NCI-H1105 treated with DMSO at 0.1 percent for 48 hours (cell line): ENCODE measurements at places on chromosomes 3 and 15.

- no peak for DNase-seq
These were observed 148.9 kb upstream of the IQSEC1 start for GRCh38 chr3:13222131-13222530.

DNA sequence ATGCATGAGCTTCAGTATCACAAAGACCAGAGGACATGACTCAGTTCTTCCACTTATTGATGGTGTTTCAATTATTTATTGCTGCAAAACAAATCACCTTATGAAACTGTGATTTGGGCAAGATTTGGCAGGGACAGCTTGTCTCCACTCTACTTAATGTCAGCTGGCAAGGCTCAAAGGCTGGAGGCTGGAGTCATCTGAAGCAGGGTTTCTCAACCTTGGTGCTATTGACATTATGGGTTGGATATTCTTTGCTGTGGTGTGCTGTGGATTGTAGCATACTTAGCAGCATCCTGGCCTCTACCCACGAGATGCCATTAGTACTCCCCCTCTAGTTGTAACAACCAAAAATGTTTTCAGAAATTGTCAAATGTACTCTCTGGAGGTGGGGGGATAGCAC is 138.8 kb upstream of the PEX5L start:
- DNase-seq: no peak

- DNase-seq: peak; percentile 27
These were observed 81.8 kb downstream of the WWTR1 start for GRCh38 chr3:149575961-149576564.

DNA sequence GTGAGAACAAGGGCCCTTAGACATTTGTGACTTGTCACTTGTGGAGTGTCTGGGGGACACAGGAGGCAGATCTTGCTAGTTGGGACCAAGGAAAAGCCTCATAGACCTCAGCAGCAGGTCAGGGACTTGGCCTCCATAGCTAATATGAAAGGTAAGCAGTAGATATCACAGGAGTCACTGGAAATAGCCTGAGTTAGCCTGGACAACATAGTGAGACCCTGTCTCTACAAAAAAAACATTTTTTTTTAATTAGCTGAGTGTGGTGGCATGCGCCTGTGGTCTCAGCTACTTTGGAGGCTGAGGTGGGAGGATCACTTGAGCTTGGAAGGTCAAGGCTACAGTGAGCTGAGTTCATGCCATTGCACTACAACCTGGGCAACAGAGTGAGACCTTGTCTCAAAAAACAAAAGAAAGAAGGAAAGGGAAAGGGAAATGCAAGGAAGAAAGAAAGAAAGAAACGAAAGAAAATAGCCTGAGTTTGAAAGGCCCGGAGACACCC is 37.1 kb upstream of the CLK3 start:
- DNase-seq: no peak

- no peak for DNase-seq
These were observed 61.3 kb downstream of the ERC2 start for GRCh38 chr3:56406826-56407515.

- DNase-seq: no peak
These were observed 271.9 kb downstream of the FOXP1 start for GRCh38 chr3:71311661-71312046.

GRCh38 chr3:171460725-171461524 is 720 bp upstream of the TNIK start:
- DNase-seq: peak; percentile 81

- no peak for DNase-seq
These were observed 514.9 kb upstream of the DPPA4 start for GRCh38 chr3:109852283-109852682.

GRCh38 chr3:5690904-5691532 is 503.5 kb downstream of the EDEM1 start:
- DNase-seq: no peak

GRCh38 chr15:73305331-73306211 is 63.2 kb downstream of the HCN4 start:
- DNase-seq: peak; percentile 75

GRCh38 chr3:32946973-32947788 is 4.3 kb upstream of the CCR4 start:
- no peak for DNase-seq

GRCh38 chr3:179531576-179531975 is 31.1 kb upstream of the ACTL6A start:
- DNase-seq: no peak

DNA sequence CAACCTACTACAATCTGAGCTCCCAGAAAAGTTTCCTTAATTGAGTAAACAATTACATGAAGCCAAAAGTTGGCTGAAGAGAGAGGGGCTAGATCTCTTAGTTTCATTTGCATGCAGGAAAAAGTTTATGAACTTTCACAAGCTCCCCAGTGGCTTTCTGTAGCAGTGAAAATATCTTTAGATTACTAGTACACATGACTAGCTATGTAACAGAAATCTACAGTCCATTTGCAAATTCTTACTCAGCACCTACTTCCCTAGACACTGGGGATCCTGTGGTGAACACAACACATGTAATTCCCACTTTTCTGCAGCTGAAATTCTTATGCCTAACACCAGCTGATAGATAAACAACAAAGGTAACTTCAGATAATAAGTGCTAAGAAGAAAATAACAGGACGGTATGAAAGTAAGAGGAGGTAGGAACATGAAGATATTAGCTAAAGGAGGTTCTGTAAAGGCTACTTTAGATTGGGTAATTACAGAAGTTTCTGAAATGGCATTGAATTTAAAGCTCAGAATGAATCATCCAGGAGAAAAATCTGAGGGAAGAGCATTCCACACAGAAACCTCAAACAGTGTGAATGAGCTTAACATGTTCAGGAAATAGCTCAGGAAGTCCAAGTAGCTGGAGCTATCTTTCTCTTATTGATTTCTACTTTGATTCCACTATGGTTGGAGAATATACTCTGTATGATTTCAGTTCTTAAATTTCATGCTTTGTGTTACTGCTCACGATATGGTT is 204.8 kb downstream of the MAGI1 start:
- no peak for DNase-seq

DNA sequence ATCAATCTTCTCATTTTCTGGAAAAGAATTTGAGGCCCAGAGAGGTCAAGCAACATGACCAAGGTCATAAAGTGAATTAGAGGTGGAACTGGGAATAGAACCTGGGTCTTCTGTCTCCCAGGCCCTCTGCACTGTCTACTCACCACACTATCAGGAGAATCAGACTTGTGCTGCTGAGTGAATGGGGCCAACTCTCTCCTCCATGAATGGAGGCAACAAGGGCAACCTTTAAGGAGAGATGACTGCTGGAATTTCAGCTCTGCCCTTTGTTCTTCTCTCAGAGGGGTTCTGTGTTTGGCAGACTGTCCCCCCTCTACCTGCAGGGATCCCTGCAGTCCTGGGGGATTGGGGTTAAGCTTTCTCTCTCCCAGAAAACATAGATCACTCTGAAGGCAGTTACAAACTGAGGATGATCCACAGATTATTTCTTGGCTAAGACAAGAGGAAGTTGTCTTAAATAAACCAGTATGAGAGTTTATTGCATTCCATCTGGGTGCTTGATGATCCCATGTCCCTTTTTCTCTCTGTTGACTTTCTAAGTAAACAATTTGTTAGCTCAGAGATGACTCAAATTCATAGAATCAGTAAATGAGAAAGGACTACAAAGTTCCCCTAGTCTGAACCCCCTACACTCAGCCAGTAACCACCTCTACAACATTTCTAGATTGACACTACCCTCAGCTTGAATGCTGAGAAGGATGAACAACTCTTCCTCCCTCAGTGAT is 99.0 kb upstream of the LIPC start:
- DNase-seq: no peak

- no peak for DNase-seq
These were observed 35.6 kb upstream of the CD96 start for GRCh38 chr3:111506435-111506834.

DNA sequence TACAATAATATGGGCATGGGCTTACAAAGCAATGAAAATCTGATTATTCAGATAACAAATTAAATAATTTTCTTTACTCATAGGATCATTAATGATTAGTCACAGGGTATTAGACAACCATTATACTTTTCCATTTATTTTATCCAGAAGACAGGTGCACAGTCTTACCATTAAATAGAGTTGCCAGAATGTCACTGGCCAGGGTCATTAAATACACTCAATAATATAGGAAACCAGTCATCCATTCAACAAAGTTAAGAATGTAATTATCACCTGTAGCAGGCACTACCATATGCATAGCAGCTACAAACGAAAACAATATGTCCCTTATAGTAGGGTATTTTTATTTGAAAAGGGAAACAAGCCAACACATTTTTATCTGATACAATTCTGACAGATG is 16.1 kb downstream of the ROBO1 start:
- peak; percentile 75 for DNase-seq

DNA sequence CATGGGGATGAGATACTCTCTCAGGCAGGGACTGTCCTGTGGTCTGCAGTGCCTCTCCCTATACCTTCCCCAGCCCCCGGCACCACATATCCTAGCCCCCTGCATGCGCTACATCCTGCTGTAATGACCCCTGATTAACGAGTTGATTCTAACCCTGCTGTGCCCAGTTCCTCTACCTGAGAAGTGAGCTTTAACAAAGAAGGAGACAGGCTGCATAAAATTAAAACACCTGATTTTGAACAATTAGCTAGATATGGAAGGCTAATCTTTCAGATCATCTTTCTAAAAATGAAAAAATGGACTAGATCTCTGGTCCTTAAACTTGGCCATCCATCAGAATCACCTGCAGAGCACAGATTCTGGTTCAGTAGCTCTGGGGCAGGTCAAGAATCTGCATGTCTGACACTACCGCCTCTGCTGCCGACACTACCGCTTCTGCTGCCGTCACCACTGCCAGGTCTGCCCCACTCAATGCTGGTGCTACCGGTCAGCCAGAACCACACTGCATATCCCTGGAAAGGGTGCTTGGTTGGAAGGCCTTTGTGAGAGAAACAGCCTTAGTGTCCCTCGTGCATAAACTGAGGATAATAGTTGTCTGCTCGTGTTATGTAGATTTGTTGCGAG is 33.6 kb upstream of the ZBTB38 start:
- DNase-seq: no peak

DNA sequence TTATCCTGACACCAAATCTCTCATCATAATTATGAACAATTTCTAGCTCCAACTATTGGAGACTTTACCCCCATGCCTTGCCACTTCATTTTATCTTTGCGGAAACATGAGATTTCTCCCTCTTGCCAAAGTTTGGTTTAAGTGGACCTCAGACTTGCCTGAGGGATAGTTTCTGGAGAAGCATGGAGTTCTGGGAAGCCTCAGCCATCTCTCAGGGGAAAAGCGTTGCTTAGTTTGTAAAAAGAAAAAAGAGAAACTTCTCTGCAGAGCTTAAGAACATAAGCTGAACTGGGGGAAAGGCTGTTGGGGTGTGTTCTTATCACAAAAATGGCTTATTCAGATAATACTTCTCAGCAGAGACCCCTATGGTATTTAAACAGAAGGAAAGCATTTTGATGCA is 347.4 kb upstream of the ADAMTS9 start:
- DNase-seq: no peak
